ENCODE measurements at places on chromosomes 4 and X.

GRCh38 chr4:91997045-91997444 lies 306.7 kb upstream of the GRID2 start:
- no peak for DNase-seq

GRCh38 chrX:38347136-38347535 lies 5.3 kb upstream of the OTC start:
- no peak for DNase-seq

DNA sequence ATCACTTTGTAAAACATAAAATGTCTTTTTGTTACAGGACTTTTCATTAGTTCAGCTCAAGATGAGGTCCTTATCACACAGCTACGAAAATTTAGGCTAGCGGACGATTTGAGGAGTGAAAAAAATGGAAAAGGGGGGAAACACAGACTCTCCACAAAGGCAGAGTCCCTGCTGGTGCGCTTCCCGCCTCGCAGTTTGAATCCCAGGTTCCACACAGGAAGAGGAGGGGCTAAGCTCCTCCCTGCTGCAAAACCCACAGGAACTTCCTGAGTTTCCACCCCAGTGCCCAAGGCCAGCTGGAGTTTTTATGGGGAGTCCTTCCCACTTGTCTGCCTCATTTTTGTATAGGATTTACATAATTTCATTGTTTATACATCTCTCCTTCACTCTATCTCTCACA lies 11.2 kb downstream of the ADAM29 start:
- DNase-seq, result no peak

DNA sequence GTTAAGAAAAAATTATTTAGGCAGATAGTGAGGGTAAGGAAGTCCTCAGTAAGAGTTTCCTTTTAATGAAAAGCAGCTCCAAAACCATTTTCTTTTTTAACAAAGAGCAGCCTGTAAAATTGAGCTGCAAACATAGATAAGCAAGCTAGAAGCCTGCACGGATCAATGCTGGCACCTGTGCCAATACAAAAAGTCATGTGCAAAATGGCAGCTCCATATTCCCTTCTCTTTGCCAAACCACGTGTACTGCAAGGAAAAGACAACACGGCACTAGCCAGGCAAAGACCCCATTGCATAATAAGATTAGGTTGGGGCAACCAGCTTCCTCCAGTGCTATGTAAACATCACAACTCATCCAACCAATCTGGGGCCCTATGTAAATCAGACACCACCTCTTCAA lies 268.4 kb upstream of the INTU start:
- no peak for DNase-seq

- no peak for DNase-seq
These were observed at the start of gene CHRDL1 for GRCh38 chrX:110795645-110796406. Gene CHRDL1 (minus strand): TSS chrX:110795817. CDS start chrX:110792181, 3,636 bp downstream.

GRCh38 chr4:86558797-86559196 lies 35.3 kb upstream of the PTPN13 start:
- DNase-seq, result no peak

DNA sequence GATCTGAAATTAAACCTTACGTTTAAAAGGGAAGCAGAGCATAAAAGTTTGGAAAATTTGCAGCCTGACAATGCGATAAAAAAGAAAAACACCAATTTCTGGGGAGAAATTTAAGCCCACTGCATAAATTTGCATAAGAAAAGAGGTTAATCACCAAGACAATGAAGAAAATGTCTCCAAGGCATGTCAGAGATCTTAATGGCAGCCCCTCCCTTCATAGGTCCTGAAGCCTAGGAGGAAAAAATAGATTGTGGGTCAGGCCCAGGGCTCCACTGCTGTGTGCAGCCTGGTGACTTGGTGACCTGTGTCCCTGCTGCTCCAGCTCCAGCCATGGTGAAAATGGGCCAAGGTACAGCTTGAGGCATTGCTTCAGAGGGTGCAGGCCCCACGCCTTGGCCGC lies 264.0 kb upstream of the CT83 start:
- no peak for DNase-seq

DNA sequence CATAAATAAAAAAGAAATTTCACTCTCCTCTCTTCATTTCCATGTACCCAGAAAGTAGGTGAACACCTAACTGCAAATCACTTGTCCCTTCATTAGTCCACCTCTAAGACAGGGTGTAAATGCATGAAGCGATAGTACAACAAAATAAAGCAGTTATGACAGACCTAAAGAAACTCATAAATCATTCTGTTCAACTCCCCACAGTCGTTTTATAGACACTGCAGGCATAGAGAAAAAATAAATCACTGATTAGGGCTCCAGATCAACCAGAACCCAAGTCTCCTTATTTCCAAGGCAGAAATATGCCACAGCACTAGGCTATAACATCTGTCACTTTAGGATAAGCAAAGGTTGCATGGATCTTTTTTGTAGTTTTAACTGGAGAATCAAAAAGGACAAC lies 3.0 kb downstream of the RASGEF1B start:
- no peak for DNase-seq

DNA sequence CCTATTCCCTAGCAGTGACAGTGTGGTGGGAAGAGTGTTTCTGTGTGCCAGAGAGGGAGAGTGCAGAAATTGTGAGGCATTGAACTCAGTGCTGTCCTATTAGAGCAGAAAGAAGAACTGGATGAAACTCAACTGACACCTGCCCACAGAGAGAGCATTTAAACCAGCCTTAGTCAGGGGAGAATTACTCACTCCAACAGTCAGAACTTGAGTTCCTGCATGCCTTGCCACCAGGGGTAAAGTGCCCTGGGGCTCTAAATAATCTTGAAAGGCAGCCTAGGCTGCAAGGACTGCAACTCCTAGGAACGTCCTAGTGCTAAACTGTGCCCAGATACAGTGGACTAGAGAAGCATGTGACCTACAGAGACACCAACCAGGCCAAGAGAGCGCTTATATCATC lies 12.8 kb downstream of the CYSLTR1 start:
- DNase-seq, result no peak

DNA sequence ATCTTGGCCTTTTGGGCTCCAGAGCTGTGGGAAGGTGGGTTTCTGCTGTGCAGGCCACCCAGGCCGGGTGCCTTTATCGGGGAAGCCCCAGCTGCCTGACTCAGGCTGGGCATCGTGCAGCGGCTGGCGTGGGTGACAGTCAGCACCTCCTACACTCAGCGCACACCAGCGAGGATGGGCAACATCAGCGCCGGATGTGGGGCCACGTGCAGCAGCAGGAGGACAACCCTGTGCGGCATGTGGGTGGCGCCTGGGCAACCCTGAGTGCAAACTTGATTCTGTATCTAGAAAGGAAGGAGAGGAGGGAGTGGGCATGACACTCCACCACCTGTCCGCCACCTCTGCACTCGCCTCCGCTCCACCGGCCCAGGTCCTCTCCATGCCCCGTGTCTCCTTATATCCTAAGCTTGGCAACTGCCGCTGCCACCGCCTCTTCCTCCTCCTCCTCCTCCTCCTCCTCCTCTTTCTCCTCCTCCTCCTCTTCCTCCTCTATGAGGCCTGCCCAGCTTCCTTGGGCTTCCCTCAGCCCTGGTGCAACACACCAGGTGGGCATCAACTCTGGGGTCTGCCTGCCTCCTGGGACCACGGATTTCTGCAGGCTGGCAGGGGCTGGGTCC lies 107.4 kb upstream of the AFAP1 start:
- peak; percentile 68 for DNase-seq

- no peak for DNase-seq
These were observed 168.5 kb downstream of the SMIM20 start for GRCh38 chr4:26082565-26082964.

DNA sequence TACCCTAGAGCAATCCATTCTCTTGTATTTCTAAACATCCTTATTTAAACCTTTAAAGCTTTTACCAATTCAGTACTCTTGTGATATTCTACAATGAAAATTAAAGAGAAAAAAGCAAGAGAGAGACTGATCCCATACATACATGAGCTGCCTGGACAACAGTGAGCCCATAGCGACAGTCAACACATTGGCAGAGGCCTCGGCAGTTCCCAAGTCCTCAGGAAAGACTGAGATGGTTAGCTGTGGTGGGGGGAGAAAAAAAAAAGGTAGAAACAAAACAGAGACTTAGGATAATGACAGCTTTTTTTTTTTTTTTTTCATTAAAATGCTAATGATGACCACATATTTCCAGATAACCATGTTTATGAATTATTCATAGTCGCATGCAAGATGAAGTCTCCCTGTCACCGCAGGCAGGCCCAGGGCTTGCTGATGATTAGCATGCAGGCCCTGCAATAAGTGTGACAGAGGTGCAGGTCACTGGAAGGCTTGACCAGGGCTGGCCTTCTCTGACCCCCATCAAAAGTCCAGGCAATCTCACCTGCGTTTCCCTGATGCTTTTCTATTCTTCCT lies 148.8 kb downstream of the APBB2 start:
- no peak for DNase-seq

DNA sequence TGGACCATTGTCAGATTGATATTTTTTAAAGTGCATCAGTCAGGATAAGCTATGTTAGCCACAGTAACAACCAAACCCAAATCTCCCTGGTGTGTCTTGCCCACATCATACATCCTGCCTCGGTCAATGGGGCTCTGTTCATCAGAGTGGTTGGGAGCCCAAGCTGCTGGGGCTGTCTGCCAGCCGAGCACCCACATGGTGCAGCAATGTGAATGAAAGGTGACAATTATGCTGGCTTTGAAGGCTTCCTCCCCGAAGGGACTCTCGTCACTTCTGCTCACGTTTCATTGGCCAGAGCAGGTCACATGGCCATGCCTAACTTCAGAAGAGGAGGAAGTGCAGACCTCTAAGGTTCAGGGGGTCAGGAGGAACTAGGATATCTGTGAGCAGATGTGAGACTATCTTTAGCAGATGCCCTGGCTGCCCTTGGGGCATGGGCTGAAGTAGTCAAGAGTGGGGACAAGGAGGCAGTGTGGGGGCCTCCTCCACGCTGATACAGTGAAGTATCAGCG lies 1.3 kb upstream of the JAKMIP1 start:
- DNase-seq, result peak; percentile 64

- DNase-seq, result no peak
These were observed 795.8 kb upstream of the IGFBP7 start for GRCh38 chr4:57905965-57906364.

DNA sequence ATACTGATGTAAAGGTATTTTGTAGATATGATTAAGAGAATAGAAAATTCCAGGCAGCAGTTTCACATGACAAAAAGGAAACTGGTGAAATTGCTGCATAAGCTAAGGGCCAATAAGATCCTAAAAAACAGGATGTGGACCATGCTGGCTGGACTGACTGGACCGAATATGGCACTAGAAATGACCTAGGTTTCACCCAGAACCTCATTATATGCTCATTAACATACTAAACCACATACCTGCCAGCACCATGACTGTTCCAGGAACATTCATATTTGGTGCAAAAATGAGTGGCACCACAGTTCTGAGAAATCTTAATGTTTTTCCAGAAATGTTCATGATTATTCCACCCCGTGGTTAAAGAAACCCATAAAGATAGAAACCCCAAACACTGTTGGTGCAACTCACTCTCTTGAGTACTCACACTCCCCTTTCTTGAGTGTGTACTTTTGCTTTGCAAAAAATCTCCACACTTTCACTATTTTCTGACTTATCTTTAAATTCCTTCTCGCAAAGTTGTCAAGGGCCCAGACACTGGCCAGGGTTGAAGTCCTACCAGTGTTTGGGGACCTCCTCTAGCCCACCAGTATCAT lies 74.0 kb downstream of the FANCB start:
- DNase-seq, result no peak

- DNase-seq, result no peak
These were observed 87.9 kb downstream of the YIPF7 start for GRCh38 chr4:44563496-44563895.

DNA sequence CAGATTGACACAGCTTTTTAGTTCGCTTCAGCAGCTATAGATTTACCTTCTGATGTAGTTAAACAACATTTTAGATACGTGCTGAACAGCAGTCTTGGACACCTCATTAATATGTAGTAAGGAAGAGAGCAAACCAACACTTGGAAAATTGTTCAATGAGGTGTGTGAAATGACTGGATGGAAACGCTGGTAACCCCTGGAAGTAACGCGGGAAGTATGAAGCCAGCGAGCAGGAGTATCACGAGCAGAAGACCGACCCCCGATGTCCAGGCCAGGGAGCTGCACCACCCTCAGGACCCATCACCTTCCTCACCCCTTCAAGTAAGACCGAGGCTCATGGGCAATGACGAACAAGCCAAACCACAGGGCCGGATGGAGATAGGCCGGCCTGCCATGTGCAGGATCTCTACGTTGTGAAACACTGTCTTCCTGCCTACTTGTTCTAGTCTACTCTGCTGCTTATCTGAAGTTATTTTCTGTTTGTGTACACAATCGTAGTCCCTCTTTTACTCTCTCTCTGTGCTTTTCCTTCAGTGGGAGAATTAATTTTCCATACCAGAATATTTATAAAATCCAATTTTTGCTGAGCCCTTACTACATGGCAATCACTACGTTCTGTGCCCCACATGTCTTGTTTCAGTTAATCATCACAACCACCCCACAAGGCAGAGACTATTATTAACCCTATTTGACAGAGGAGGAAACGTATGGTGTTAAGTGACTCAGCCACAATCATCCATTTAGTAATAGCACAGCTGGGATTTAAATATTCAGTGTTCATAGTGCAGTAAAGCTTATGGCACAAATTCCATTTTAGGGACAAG lies 221.7 kb downstream of the APBB2 start:
- no peak for DNase-seq

DNA sequence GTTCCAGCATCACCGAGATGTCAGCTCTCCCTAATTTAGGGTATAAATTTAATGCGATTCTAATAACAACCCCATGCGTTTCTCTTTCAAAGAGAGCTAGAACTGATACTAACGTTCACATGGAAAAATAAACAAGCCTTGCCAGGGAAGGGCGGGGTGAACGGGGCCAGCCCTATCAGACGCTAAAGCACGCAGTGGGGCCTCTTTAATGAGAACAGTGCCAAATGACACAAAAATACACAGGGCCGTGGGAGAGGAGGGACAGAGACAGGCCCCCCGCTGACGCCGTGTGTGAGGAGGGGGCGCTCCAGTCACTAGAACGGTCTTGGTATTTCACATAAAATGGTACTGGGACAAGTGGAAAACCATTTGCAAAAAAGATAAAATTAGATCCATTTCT lies 21.3 kb upstream of the ADRA2C start:
- DNase-seq, result no peak

DNA sequence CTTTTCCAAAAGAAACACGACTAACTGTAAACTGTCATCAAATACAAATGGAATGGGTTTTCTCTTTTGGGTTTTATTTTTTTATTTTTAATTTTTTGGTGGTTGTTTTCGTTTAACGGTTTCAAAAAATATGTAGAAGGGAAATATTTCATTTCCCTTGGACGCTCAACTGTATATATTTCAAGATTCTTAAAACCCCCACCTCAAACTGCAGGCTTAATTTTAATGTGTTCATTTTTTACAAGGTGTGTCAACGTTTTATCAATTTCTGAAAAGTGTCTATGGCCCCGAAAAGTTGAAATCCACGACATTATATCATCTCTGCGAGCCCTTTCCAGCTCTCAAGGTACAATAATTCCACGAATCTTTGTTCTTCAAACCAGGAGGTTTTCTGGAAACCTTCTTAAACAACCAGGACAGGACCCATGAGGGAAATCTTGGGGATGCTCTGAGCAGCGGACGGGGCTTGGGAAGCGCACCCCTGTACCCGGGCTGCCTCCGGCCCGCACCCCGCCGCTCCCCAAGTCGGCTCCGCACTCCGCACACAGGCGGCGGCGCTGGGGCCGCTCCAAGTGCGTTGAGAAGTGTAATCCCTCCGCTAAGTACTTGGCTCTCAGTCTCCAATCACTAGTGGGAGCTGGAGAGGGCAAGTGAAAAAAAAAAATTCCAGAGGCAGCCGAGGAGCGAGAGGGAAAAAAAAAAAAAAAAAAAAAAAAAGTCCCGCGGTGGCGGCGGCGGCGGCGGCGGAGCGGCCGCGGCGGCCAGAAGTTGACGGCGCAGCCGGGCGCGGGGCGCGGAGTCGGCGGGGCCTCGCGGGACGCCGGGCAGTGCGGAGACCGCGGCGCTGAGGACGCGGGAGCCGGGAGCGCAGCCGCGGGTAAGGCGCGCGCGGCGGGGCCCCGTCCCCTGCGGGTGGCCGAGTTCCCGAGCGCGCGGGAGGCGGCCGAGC lies at the start of gene BMPR1B:
TSS of gene BMPR1B (plus strand) at position 764 of the 949 bp plus-strand sequence. CDS start 346,470 bp downstream, outside the sequence.
- no peak for DNase-seq

Measured in activated CD8-positive, alpha-beta memory T cell treated with anti-CD3 and anti-CD28 coated beads for 24 hours (primary cell).